ENCODE measurements at places on chromosomes 1 and 21. TPM values are rescaled to one million over a fixed set of nuclear protein-coding genes. Genes with fewer than 3 reads are reported as not detected.
A peak's percentile ranks its signal among the peaks of the same experiment; 100 is the strongest.

DNA sequence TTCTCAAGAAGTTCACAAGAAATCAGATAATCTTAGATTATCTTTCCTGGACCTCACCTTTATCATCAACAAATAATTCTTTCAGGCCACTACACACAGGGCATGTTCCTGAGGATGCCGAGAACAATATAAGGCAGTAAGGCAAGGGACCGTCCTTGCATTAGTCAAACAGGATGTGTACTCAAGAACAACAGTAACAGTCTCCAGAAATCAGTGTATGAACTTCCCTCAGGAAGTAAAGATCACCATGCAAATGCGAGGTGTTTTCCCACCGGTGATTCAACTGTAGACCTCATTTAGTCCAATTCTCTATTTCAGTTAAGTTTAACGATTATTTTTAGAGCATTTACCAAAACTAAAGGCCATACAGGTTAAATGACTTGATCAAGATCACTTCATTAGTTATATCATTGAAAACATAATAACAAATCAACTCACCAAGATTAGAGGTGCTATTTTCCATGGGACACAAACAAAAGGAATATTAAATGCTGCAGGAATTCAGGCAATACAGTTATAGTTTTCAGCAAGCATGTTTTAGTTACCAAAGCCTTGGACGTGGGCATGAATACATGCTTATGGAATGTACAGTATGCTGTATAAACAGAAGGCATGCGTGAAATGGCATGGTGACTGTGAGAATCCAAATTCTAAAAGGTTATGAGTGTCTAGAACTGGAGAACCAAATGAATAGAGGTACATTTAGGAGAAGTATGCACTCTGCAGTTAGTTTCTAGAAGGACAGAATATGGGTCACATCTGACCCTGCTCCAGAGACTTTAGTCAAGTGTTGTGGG is 145.2 kb downstream of the TNR start:
- no peak for DNase-seq

DNA sequence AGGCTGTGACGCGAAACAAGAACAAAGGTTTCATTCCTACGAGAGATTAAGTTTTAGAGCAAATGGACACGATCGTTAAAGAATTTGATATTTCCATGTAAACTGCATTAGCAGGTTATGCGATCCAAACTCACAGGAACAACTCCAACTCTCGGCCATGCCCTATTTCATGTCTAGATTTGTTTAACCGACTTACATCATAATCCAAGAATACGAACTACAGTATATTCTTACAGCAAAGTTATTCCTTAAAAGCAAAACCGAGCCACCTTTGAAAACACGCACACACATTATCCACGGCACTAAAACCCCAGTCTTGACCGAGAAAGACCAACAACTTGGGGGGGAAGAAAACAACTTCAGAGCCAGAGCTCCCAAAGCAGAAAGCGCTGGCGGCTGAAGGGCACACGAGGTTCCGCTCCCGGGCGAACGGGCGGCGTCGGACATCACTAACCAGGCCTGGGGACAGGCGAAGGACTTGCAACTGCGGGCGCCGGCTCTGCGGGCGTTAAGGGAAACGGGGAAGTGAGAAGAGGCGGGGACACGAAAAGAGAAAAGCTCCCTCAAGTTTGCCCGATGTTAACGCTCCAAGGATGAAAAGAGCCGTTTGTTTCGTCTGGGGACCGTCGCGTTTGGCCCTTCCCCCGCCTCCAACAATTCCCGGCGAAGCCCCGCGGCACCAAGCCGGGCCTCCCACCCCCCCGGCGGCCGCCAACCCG is 690 bp downstream of the B3GALNT2 start:
- peak; percentile 54 for DNase-seq

DNA sequence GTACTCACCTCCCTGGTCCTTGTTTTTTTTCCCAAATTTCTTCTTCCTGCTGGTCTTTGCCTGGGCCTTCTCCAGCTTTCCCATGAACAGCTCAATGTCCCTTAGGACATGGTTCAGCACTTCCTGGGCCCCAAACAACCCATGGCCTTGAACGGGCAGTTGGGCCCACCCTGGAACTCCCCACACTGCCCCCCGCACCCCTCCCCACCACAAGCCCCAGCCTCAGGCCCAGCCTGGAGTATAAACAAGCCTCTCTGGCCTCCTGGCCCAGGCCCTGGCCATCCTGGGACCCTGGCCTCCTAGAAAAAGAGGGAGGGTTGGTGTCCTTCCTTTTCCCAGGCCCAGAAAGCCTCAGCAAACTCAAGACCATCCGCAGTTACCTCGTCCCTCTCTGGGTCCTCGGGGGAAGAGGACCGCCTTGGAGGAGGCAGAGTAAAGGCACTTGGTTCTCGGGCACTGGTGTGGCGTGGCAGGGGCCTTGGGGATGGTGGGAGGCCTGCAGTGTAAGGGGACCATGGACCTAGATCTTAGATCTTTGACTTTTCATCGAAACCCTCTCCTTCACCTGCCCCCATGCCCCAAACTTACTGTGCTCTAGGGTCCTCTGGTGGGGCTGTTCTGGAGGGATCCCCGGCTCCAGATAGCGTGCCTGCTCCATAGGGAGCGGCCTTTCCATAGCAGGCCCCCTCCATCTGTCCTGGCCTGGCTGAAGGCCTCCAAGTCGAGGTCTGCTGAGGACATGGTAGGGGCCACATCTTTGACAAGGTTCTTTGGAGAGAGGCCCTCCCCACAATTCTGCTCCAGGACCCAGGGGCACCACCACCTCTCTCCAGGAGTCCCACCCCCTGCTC is 5.6 kb downstream of the EPS8L3 start:
- no peak for DNase-seq

GRCh38 chr21:33362044-33362555 is 37.3 kb downstream of the IFNAR1 start:
- DNase-seq, result no peak

DNA sequence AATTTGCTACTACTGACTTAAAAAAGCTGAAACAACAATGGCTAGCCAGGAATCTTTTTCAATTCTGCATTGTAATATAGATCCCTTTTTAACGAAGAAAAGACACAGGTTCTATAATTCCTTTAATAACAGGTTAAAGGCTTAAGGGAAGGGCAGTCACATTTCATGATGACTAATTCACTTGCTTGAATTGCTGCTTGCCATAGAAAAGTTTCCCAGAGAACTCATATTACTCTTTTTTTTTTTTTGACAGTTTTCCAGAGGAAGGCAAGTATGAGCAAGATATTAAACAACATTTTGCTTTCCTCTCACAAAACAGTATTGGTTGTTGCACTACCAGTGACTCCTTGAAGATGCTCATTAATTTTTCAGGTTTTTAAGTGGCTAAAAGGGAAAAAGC is 60.9 kb downstream of the IL23R start:
- no peak for DNase-seq

DNA sequence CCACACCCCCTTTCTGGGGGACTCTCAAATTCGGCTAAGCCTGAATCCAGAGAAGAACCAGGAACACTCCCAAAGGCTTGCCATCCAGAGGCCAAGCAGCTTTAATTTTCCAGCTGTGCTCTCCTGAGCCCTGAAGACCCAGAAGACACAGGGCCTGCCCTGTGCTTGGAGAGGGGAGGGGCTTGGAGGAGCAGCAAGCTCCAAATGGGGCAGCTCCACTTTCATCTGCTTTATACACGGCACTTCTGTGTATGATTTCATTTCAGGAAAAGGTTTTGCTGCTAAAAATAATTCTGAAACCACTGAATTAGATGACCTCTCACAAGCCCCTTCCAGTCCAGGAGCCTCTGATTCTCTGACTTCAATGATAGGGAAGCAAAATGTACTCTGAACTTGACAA is 39.2 kb upstream of the CTTNBP2NL start:
- DNase-seq, result no peak

GRCh38 chr1:156927215-156928042 is 7.0 kb downstream of the LRRC71 start:
- peak; percentile 44 for DNase-seq

DNA sequence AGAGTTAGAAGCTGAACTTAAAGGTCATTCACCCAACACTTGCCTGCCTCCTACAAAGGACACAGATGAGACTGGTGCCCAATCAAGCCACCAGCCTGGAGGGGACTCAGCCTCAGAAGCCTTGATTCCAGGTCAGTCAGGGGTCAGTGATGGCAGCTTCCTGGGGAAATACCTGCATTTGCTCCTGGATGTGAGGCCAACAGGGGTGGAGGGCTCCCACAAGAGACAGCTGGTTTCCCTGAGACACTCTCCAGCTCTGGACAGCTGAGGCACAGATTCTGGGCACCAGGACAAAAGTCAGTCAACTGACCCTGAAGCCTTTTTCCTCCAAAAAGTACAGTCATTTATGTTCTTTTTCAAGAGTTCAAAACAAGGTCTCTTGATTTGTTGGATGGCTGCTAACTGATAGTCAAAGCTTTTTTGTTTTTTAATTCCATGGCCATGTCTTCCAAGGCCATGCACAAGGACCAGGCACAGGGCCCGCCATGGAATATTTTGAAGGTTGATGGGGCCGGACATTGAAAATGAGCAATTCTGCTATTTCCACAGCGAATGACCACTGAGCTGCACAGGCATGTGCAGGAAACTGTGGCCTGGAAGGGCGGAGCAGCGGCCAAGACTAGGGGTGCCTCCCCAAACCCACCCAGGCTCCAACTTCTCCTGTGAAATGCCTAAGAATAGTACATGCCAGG is 1.8 kb downstream of the C2CD2 start:
- no peak for DNase-seq

- no peak for DNase-seq
These were observed 26.2 kb upstream of the LBR start for GRCh38 chr1:225453797-225454648.

GRCh38 chr1:62725255-62725654 is 37.1 kb upstream of the DOCK7 start:
- no peak for DNase-seq

DNA sequence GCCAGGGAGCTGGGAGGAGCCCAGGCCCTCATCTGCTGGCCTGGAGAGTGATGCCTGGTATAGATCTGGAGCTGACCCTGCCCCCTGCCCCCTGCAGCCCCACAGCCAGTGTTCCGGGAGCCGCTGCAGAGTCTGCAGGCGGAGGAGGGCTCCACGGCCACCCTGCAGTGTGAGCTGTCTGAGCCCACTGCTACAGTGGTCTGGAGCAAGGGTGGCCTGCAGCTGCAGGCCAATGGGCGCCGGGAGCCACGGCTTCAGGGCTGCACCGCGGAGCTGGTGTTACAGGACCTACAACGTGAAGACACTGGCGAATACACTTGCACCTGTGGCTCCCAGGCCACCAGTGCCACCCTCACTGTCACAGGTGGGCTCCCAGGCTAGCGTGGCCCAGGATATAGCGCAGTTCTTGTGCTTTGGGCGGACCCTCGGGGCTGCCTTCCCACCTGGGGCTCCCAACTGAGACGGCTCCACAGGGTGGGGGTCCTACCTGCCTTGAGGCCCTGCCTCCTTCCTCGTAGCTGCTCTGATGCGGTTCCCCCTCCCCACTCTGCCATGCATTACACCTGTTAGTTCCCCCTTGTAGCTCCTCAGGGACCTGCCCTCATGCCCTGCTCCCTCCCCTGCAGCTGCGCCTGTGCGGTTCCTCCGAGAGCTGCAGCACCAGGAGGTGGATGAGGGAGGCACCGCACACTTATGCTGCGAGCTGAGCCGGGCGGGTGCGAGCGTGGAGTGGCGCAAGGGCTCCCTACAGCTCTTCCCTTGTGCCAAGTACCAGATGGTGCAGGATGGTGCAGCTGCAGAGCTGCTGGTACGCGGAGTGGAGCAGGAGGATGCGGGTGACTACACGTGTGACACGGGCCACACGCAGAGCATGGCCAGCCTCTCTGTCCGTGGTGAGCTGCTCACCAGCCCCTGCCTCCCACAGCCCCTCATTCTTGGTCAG is 98.7 kb downstream of the OBSCN start:
- no peak for DNase-seq

DNA sequence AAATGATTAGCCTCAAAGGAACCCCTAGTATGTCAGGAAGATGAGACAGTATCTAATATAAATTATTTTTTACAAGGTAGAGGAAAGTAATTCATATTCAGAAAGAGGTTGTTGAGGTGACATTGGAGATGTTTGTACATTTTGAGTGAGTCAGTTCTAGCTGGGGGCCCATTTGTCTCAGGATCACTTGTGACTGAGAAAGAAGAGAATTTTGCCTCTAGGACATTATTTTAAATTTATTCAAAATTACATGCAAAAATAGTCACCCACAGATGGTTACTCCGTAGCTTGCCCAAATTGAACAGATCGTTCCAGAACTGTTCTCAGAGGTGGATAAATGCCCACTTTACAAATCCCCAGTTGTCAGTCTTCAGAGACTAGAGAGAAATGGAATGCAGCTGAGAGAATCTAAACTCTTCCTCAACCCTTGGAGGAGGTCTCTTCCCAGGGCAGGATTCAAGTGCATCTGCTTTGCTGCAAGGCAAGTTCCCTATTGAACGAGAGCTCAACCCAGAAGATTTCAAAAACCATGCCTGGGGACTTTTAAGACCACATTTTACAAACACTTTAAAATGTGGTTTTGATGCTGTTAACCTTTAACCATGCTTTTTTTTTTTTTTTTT is 987.8 kb upstream of the ADAMTS5 start:
- DNase-seq, result no peak

DNA sequence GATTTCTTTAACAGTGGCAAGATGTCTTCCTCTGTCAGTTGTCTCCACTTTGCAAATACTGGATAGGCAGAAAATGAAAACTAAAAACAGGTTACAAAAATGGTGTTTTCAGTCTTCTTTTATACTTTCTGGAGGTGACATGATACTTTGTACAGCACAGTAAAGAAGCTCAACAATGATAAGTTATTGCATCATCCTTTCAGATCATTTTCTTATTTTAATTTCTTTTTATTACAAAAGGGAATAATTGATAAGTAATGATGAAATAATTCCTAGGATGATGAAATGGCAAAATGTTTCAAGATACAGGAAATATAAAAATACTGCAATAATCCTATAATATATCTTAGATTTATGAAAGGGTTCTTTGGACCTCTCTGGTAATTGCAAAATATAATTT is 16.5 kb downstream of the GORAB start:
- no peak for DNase-seq

DNA sequence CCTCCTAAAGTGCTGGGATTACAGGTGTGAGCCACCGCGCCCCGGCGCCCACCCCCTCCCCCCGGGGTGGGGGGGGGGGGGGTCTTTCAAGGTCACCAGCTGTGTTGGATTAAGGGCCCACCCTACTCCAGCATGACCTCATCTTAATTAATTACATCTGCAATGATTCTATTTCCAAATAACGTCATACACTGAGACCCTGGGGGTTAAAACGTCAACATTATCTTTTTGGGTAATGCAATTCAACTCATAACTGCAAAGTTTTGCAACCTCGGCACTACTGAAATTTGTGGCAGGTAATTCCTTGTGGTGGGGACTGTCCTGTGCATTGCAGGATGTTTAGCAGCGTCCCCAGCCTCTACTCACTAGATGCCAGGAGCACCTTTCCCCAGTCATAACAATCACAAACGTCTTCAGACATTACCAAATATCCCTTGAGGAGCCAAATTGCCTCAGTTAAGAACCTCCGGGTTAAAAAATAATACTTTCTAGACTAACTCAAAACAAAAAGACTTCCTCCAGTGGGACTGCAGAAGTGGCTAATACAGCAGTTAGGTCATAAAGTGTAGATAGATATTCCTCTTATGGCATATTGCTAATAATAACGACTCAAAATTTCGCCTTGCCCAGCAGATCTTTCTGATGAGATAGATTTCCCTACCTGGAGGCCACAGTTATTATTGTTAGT is 233.0 kb upstream of the KAZN start:
- no peak for DNase-seq

- DNase-seq, result no peak
These were observed 186.8 kb upstream of the C1orf174 start for GRCh38 chr1:4086921-4087320.

GRCh38 chr1:75035536-75035935 is 98.7 kb upstream of the LHX8 start:
- DNase-seq, result no peak

GREM2 gene
- 4.5 TPM for polyA plus RNA-seq

S100A5 gene
- 1.0 TPM for polyA plus RNA-seq

CMPK1 gene
- 86.0 TPM for polyA plus RNA-seq

CLCNKB gene
- polyA plus RNA-seq, result 37.0 TPM

KPRP gene
- not detected for polyA plus RNA-seq
